CD14-positive monocyte (primary cell): ENCODE measurements at places on chromosomes 1 and 21. TPM values are rescaled to one million over a fixed set of nuclear protein-coding genes. Genes with fewer than 3 reads are reported as not detected.

Gene CPLANE2
- 1.4 TPM for polyA plus RNA-seq

Gene HJV
- not detected for polyA plus RNA-seq

Gene TCEA3
- not detected for polyA plus RNA-seq

Gene B3GALT5
- polyA plus RNA-seq, result not detected

Gene C1orf141
- polyA plus RNA-seq, result not detected

Gene UMODL1
- 0.03 TPM in 1 of 2 replicates, not detected in the other for polyA plus RNA-seq

Gene CFAP141
- not detected for polyA plus RNA-seq

Gene PRAMEF25
- not detected for polyA plus RNA-seq
